ENCODE measurements at places on chromosomes 6 and 20. TPM values are rescaled to one million over a fixed set of nuclear protein-coding genes. Genes with fewer than 3 reads are reported as not detected.
A peak's percentile ranks its signal among the peaks of the same experiment; 100 is the strongest.

GRCh38 chr6:95574811-95575210 lies 2.5 kb upstream of the MANEA start:
- DNase-seq = peak; percentile 17

DNA sequence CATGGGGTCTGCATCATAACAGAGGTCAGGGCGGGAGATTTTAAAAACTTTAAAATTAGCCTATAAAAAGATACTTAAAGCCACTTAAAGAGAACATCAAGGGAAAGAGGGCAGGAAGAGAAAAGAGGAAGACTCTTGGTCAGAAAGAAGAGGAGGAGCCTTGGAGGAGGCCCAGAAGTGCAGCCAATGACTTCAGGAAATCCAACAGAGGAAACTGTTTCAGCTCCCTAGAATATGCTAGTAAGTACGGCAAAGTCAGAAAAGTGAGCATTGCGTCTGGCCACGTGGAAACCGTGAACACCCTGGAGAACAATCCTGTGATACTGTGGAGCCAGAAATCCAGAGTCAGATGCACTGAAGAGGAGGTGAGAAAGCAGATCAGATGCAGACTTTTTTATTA lies 22.5 kb upstream of the NHSL1 start:
- DNase-seq = no peak

- DNase-seq = no peak
These were observed 49.9 kb downstream of the CNR1 start for GRCh38 chr6:88116276-88116675.

Gene KHDRBS2
- total RNA-seq = not detected

Gene MOG
- not detected for total RNA-seq

Gene PDE10A
- under 0.01 TPM for total RNA-seq

DNA sequence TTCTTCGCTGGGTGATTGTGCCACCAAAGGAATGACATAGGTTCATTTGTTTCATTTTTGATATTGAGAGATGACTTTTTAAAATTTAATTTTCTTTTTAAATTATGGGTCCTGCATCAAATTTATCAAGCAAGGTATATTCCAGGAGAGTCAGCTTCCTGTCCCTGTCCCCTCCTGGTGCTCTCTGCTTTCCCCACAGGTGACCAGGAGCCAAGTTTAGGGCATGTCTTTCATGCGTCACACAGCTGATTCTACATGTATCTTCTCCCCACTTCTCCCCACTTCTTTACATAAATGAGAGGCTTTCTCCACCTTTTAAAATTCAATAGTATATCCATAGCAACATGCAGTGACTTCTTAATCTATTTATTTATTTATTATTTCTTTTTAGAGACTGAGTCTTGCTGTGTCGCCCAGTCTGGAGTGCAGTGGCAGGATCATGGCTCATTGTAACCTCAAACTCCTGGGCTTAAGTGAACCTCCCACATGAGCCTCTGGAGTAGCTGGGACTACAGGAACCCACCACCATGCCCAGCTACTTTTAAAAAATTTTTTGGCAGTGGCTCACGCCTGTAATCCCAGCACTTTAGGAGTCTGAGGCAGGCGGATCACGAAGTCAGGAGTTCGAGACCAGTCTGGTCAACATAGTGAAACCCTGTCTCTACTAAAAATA lies 30.0 kb downstream of the OSBPL2 start:
- no peak for DNase-seq

- DNase-seq = no peak
These were observed 27.4 kb downstream of the SLX4IP start for GRCh38 chr20:10462516-10462915.

- DNase-seq = peak; percentile 4
These were observed 10.9 kb downstream of the PSMB1 start for GRCh38 chr6:170542031-170542719.

GRCh38 chr20:58706975-58707681 lies 14.5 kb downstream of the NPEPL1 start:
- no peak for DNase-seq

Gene LY6G6D
- not detected for total RNA-seq

Gene PKHD1
- total RNA-seq = not detected

DNA sequence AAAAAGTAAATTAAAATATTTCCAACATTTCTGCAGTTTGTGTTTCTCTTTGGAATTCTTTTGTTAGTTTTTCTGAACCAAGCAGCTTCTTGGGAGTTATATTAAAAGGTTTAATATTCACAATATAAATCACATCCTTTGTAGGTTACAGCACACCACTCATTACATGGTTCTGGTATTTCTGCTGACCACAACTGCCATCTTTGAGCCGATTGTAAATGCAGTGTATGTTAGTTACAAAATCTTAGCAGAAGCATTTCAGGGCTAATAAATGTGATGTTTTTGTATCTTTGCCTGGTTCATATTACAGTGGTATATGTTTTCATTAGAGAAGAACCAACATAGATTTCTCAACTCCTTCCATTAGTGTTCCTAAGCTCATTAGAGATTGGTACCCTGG lies 19.1 kb upstream of the TSHZ2 start:
- peak; percentile 63 for DNase-seq

GRCh38 chr6:13256266-13257001 lies 71.9 kb downstream of the TBC1D7 start:
- DNase-seq = no peak

GRCh38 chr6:31711233-31711632 lies 3.9 kb upstream of the LY6G6D start:
- no peak for DNase-seq

Gene ZBTB12
- total RNA-seq = 13.2 TPM

Gene PKIB
- 1.3 TPM for total RNA-seq

Gene WFDC5
- not detected for total RNA-seq

DNA sequence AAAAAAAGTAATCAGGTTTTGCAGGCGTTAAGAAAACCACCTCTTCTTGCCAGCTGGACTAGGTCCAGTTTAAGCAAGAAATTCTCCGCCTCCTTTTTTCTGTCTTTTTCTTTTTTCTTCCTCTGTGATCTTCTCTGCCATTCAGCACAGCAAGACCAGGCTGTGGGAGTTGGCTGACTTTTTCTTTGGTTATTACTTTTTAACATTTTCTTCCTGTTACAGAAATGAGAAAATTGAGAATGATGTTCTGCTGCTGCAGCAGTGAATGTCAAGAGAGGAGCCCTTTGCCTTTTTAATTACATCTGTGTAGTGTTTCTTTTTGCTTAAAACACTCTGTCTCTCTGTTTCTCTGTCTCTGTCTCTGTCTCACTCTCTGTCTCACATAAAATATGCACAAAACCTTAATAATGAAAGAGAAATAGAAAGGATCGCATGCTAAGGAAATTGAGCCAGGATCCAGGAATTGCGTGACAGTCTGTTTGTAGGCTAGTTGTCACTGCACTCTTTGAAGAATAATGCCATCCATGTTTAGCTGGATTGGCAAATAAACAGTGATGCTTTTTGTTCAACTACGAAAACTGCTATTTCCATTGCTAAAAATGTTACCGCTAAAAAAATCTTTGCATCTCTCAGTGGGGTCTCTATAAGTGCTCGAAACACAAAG lies 103.2 kb upstream of the SUPT3H start:
- DNase-seq = no peak

Gene ADGRF5
- 0.26 TPM for total RNA-seq

GRCh38 chr6:161792851-161793493 lies 519.1 kb upstream of the AGPAT4 start:
- peak; percentile 2 for DNase-seq

- DNase-seq = peak; percentile 34
These were observed 1.2 kb upstream of the C6orf62 start for GRCh38 chr6:24720131-24720603.
